Tibial artery (tissue), 4 donors: ENCODE measurements at places on chromosomes 2 and 18.
A peak's percentile ranks its signal among the peaks of the same experiment; 100 is the strongest.

- no peak overlapping the region for H3K4me3 ChIP-seq
- no peaks in the 10 kb centered on the region for H3K4me1 ChIP-seq
- no peak overlapping the region for H3K27ac ChIP-seq
Measured at GRCh38 chr18:45339810-45340550, 275.3 kb upstream of the SLC14A2 start.

GRCh38 chr2:69436596-69436937 lies 668 bp downstream of the NFU1 start:
- H3K36me3 ChIP-seq, result peaks cover 3% of the 10 kb centered on the region
- H3K4me1 ChIP-seq, result peaks cover 7% of the 10 kb centered on the region
- peak overlapping the region; percentile 74 for H3K4me3 ChIP-seq
- peak overlapping the region; percentile 99 for H3K27ac ChIP-seq
- H3K27me3 ChIP-seq, result no peaks in the 10 kb centered on the region
- no peak for DNase-seq

GRCh38 chr2:205768341-205768740 lies 86.0 kb downstream of the NRP2 start:
- no peak for DNase-seq
- H3K27me3 ChIP-seq, result no peaks in the 10 kb centered on the region
- H3K4me3 ChIP-seq, result no peak overlapping the region

GRCh38 chr18:78771496-78772359 lies 207.9 kb upstream of the SALL3 start:
- no peaks in the 10 kb centered on the region for H3K36me3 ChIP-seq
- no peak for DNase-seq

GRCh38 chr2:161414042-161415033 lies 1.8 kb upstream of the TBR1 start:
- H3K4me1 ChIP-seq, result peaks cover 52% of the 10 kb centered on the region
- H3K4me3 ChIP-seq, result peak overlapping the region; percentile 58
- DNase-seq, result peak; percentile 68
- H3K27ac ChIP-seq, result peak overlapping the region; percentile 26

- no peaks in the 10 kb centered on the region for H3K27me3 ChIP-seq
- H3K36me3 ChIP-seq, result no peaks in the 10 kb centered on the region
- no peak for DNase-seq
Measured at GRCh38 chr2:196453613-196454047, 185.9 kb upstream of the CCDC150 start.

- no peak overlapping the region for H3K27ac ChIP-seq
- peaks cover 4% of the 10 kb centered on the region for H3K4me1 ChIP-seq
- H3K27me3 ChIP-seq, result no peaks in the 10 kb centered on the region
- DNase-seq, result no peak
- no peak overlapping the region for H3K4me3 ChIP-seq
Measured at GRCh38 chr2:54619660-54620231, 103.7 kb upstream of the EML6 start.
